ENCODE measurements at places on chromosomes 7 and 10.

DNA sequence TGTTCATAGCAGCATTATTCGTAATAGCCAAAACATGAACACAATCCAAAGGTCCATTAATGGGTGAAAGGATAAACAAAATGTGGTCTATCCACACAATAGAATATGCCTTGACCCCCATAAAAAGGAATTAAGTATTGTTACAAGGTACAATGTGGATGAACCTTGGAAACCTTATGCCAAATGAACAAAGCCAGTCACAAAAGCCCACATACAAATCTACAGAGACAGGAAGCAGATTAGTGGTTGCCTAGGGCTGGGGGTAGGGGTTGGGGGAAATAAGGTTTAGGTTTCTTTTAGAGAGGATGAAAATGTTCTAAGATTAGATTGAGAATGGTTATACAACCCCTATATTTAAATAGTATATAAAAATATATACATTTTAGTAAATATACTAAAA lies 34.8 kb downstream of the PIP4K2A start:
- no peak for DNase-seq

GRCh38 chr10:33129141-33129995 lies 171.3 kb upstream of the ITGB1 start:
- no peak for DNase-seq

GRCh38 chr7:4742051-4742573 lies 33.3 kb upstream of the AP5Z1 start:
- no peak for DNase-seq

DNA sequence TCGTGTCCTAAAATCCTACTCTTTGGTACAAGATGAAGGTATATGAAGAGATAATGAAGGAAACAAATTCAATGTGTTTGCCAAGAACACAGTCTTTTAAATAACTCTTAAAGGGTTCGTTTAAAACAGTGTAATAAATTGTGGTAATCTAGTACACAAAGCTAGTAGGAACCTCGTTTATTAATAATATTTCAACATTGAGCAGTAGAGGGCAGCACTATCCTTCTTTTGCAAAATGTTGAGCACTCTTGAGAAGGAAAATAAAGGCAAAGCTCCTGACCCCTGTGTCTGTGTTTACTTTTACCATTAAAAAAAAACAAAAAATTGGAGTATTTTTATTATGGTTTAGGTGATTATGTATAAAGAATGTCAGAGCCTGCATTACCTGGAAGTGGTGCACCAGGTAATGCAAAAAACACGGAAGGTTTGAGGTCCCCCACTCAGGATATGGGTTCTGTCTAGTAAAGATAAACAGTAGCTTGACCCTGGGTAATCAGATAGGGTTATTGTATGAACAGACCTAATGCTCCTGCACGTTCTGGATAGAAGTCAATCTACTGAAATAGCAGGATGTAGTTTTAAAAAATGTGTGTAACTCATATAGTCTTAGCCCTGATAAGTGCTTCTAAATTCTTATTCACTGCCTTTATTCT lies 5.7 kb upstream of the GOT1 start:
- no peak for DNase-seq

All from activated T-cell treated with anti-CD3 and anti-CD28 coated beads for 1 hour (primary cell).